ENCODE measurements at places on chromosomes 6 and 20. TPM values are rescaled to one million over a fixed set of nuclear protein-coding genes. Genes with fewer than 3 reads are reported as not detected.
A peak's percentile ranks its signal among the peaks of the same experiment; 100 is the strongest.

GRCh38 chr20:48012401-48012974 is 227.2 kb upstream of the SULF2 start:
- DNase-seq = no peak

DNA sequence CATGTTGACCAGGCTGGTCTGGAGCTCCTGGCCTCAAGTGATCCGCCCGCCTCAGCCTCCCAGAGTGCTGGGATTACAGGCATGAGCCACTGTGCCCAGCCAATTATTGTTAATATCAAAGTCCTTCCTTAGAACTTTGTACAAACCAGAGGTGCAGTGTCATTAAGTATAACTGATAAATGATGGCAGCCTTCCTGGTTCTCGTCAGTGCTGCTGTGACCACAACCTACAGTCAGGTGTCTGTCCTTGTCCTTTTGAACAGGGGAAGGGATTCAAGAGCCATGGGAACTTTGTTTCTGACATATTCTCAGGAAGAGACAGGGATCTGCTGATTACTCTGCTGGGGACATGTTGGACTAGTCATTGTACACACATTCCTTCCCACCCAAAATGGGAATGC is 103.2 kb upstream of the TIAM2 start:
- DNase-seq = no peak

DNA sequence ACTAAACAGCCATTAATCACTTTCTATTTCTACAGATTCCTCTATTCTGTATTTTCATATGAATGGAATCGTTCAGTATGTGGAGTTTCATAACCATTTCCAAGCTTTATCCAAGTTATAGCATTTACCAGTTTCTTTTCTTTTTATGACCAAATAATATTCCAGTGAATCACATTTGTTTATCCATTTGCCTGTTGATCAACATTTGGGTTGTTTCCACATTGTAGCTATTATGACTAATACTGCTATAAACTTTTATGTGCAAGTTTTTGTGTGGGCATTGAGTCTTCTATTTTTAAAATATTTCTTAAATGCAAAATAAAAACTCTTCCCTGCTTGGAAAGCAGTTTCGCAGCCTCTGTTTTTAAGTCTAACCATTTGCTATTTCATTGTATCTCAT is 336.4 kb upstream of the OPRM1 start:
- DNase-seq = no peak

DNA sequence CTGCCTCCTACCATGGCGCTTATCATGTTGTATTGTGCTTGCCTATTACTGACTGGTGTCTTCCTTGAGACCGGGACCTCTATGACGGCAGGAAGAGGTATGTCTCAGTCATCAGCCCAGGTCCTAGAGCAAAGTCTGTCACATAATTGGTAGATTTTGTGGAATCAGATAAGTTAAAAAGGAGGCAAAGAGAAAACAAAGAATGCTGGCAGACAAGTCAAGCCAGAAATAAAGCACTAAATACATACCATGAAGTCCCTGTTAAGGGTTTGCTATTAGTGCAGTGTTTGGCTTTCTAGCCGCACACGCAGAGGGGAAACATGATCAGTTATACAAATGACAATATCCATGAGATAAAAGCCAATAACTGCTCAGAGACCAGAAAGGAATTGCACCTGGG is 6.0 kb downstream of the TOMM34 start:
- DNase-seq = no peak

DNA sequence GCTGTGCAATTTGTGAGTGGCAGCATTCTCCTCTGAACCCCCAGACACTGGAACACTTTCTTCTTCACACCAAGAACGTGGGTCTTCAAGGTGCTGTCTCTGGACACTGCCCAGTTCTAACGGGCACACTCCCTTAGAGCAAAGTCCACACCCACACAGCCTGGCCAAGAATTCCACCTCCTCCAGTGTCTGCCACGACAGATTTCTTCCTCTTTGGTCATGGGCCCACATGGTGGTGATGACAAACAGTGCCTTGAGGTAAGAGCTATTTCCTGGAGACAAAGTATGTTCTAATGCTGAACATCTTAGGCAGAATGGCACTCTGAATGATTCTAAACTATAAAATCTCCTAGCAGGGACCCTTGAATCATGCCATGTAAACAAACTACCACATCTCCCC is 25.5 kb upstream of the SSTR4 start:
- no peak for DNase-seq

DNA sequence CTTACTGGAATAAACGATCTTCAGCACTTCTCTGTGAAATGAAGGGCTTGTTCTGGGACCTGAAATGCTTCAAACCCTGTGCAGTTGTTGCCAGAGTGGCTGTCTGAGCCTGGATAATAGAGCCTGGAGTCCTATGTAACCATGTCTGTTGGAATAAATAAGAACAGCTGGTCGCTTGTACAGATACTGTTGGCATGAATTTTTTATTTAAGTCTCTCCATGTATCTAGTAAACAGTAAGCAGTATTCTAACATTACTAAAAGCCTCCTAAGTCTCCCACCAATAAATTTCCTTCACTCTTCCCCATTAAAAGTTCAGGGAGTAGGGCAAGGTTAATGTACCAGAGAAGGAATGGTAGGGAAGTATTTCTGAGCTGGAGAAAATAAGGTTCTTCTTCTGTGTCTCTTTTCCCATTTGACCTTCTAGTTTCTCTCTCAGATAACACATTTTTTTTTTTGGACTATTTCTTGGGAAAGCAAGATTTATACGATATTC is 227.5 kb downstream of the PRL start:
- no peak for DNase-seq

GRCh38 chr6:149895048-149895590 is 2.8 kb downstream of the RAET1E start:
- DNase-seq = peak; percentile 77

- DNase-seq = no peak
These were observed 33.5 kb downstream of the HFE start for GRCh38 chr6:26120807-26121140.

DNA sequence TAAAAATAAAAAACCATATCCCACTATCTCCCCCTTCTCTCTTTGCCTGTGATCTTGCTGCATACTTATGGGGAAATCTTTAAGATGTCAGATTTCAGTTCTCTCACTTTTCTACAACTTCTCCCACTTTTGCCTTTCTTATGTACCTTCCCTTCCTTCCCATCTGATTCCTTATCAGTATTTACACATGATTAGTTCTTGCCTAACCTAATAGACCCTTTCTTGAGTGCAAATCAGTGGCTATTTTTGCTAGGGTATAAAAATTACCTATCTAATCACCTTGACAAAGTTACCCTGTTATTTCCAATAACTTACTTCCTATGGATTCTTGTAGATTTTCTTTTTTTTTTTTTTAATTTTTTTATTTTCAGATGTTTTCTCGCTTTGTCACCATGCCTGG is 75.7 kb downstream of the PTPRA start:
- no peak for DNase-seq

GRCh38 chr6:157755746-157756411 is 67.2 kb upstream of the SNX9 start:
- no peak for DNase-seq

DNA sequence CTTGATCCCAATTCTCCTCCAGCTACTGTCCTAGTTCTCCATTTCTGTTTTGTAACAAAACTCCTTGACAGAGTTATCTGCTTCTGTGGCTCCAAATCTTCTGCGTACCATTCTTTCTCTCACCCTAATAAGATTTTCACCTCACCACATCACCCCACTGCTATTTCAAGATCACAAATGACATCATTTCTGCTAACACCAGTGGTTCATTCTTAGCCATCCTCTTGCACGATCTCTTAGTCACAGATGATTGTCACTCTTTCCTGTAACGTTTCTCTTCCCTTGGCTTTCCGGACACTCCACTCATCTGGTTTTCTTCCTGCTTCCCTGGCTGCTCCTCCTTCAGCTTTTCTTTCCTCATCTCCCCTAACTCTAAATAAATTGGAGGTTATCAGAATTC is 56.8 kb upstream of the FABP7 start:
- no peak for DNase-seq

GRCh38 chr6:69958978-69959377 is 92.6 kb downstream of the COL19A1 start:
- DNase-seq = no peak

FAM50B gene
- total RNA-seq = 18.2 TPM

THEMIS gene
- 0.08 TPM for total RNA-seq

MUC21 gene
- total RNA-seq = not detected

RFX6 gene
- total RNA-seq = not detected

SGK2 gene
- 0.70 TPM for total RNA-seq

CNR1 gene
- total RNA-seq = 2.9 TPM

Measured in cardiac septum (tissue), 1 donor.